Heart left ventricle (tissue), 16 donors: ENCODE measurements at places on chromosomes 7 and 10. TPM values are rescaled to one million over a fixed set of nuclear protein-coding genes. Genes with fewer than 3 reads are reported as not detected.

GRM3 gene
- not detected for total RNA-seq

ADIRF gene
- total RNA-seq, result 79.5 TPM

- DNase-seq, result no peak
These were observed 76.9 kb downstream of the SNX10 start for GRCh38 chr7:26368542-26368941.

DNA sequence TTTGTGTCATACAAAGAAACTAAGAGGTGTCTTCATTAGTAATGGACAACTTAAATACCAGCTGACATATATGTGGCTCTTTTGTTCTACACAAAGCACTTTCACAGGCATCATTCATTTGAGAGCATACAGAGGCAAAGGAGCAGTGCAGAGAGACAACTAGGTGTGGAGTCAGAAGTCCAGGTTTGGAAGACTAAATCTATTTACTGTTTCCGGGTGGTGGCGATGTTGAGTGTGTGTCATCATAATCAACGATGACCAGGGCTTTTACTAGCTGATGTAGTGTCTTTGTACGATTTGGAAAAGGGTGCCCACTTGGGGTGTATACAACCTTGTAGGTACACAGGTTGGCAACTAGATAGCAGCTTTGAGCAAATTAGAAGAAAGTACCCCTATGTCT is 195.5 kb upstream of the CCDC6 start:
- DNase-seq, result no peak

- DNase-seq, result no peak
These were observed 3.8 kb downstream of the GLI3 start for GRCh38 chr7:42233171-42233570.

- no peak for DNase-seq
These were observed 15.6 kb downstream of the ABCC2 start for GRCh38 chr10:99798031-99798430.

GRCh38 chr7:54824655-54825054 is 65.6 kb upstream of the SEC61G start:
- DNase-seq, result no peak
